ENCODE measurements at places on chromosomes 6 and 20.

DNA sequence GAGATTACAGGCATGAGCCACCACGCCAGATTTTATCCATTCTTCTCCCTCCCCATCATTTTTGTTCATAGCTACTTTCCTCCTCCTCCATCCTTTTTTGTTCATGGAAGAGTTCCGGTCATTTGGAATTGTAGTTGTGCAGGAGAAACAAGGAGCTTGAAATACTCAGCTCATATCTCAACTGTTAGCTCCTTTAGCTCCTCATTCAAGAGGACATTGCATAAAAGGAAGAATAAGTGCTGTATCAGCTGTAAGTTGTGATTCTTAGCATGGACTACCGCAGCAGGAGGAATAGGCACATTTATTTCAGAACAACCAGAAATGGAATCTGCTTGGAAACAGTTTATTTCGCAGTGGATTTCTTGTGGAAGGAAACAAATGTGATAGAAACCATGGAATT is 7.6 kb downstream of the STXBP5 start:
- no peak for DNase-seq

- DNase-seq = no peak
Measured at GRCh38 chr6:111589366-111589765, 16.3 kb downstream of the TRAF3IP2 start.

DNA sequence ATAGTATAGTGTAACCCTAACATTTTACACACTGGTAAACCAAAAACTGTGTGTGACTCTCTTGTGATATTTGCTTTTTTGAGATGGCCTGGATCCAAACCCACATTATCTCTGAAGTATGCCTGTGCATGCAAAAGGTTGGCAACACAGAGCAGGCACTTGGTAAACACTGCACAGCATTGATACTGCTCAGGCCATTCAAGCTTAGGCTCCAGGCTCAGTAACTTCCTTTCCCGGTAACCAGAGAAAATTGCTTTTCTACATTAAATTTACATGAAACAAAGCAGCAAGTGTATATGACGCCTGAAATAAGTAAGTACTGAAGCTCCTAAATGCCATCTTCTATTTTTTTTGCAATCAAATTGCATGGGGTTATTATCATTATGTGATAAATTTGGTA is 205.7 kb downstream of the EPM2A start:
- DNase-seq = no peak

GRCh38 chr20:47241345-47241781 is 115.1 kb downstream of the ZMYND8 start:
- DNase-seq = no peak

GRCh38 chr20:19813846-19814640 is 56.0 kb downstream of the RIN2 start:
- no peak for DNase-seq

DNA sequence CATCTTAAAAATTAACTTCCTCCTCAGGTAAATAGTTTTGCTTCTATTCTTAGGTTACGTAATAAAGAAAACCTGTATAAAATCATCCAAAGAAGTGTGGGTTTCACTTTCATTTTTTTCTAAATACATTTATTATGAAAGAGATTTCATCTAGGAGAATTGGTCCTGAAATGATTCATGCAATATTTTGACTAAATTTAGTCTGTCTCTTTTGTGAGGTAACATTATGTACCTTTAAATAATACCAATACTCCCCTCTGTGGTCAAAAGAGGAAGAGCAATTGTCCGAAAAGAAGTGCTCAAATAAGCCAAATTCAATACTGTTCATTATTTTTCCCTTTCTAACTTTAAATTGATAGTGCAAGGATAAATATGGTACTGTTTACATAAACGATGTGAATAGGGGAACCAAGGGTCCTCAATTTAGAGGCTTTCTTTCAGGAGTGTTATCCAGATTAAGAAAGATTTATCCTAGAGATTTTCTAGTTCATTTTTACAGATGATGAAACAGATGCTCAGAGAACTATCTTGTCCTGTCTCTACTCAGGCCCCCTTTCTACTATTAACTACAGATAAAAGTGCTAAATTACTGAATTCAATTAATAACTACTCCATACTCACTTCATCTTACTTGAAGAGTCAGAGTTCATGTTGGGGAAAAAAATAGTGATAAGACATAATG is 26.2 kb downstream of the CYP39A1 start:
- DNase-seq = no peak

DNA sequence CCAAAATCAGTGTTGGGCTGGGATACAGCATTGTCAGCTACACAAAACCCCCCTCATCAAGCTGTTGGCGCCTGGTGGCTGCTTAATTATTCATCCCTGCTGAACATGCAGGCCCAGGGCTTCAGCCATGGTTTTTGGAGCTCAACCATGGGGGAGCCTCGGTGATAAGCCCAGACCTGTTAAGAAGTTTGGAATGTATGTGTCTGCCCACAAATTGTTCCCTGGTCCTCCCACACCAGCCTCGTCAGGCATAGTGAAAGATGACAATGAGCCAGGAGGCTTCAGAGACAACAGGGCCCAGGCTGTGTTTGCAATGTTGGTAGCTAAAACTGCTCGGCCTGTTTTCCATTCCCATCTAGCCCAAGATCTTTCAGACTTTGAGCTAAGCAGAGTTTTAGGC is 34.8 kb upstream of the SIRPA start:
- DNase-seq = no peak

GRCh38 chr6:34021554-34022190 is 124.2 kb downstream of the GRM4 start:
- no peak for DNase-seq

GRCh38 chr20:35831029-35831428 is 59.2 kb downstream of the PHF20 start:
- no peak for DNase-seq

GRCh38 chr20:21391185-21391971 is 5.9 kb downstream of the NKX2-4 start:
- DNase-seq = no peak

DNA sequence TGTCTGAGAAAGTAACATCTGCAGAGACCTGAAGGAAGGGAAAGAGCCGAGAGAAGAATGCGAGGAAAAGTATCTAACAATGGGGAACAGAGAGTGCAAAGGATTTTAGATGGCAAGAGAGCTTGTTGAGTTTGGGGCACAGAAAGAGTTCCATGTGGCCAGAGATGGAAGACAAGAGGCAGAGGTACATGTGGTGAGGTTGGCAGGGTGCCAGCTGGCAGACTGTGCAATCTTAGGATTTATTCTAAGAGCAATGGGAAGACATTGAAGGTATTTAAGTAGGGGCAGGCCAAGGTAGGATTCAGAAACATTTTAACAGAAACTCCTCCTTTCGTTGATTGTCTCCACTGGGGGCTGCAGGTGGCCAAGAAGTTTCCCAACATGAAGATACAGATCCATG is 20.4 kb upstream of the LBP start:
- no peak for DNase-seq

- DNase-seq = no peak
Measured at GRCh38 chr20:50292591-50293283, 102.1 kb downstream of the CEBPB start.

DNA sequence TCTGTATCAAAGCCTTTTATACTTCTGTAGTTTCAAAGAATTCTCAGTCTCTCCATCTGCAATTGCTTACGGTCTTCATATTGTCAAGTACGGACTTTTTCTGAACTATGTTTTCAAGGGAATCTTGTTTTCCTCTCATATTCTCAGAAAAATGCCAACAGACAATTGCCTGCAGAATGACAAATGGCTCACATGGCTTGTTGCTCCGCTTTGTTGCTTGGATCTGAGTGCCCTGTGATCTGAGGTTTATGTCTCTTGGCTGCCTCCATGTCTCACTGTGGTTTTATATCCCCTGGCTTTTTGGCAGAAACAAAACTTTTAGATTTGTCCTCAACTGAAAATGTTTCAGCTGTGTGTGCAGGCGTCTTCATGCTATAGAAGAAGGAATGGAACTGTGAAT is 285.4 kb upstream of the CHD6 start:
- no peak for DNase-seq

- no peak for DNase-seq
Measured at GRCh38 chr20:48184229-48184628, 398.9 kb upstream of the SULF2 start.

GRCh38 chr6:33720998-33721397 is 9.5 kb upstream of the UQCC2 start:
- no peak for DNase-seq

DNA sequence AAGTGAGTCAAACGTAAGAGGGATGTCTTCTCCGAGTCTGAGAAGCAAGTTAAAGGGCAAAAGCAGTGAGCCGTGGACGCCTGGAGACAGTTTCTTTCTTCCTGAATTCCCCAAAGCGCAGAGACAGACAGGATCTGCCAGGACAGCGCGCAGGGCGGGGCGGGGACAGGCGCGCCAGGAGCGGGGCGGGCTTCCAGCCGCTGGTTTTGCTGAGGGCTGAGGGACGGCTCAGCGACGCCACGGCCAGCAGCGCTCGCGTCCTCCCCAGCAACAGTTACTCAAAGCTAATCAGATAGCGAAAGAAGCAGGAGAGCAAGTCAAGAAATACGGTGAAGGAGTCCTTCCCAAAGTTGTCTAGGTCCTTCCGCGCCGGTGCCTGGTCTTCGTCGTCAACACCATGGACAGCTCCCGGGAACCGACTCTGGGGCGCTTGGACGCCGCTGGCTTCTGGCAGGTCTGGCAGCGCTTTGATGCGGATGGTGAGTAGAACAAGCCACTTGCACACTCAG is at the start of gene SCGN:
SCGN (plus strand) TSS at position 209 of the 509 bp plus-strand sequence; CDS start at position 398, 189 bp downstream.
- DNase-seq = no peak

- DNase-seq = no peak
Measured at GRCh38 chr6:159989492-159990480, 20.9 kb downstream of the IGF2R start.

DNA sequence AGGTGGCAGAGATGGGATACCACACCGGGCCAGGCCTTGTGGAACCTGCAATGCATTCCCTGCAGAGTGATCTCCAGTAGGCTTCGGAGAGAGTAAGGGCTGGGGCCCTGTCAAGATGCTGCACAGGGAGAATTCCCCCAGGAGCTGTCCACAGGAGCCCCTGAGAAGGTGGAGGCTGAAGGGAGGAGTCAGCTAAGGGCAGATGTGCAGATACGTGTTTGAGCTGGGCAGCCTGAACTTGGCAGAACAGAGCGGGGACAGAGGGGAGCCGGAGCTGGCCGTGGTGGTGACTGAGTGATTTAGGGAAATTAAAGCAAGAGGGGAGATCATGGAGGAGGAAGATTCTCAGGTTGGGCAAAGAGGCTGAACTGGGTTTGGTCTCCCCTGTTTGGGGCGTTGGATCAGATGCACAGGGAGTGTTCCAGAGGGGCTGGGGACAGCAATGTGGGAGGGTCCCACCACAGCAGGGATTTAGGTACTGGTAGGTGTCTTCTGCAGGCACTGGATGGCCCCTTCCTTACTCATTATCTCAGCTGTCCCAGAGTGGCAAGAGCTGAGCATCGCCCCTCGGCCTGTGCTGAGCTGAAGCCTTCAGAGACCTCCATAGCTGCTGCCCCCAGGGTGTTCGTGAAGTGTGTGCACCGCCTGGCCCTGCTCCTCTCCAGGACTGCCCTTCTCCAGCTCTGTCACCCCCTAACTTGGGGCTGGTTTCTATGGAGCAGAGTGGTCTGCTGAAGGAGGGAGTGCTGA is 3.8 kb upstream of the NCR2 start:
- no peak for DNase-seq

- no peak for DNase-seq
Measured at GRCh38 chr6:15929685-15930084, 199.2 kb upstream of the MYLIP start.

GRCh38 chr6:107807196-107807811 is 16.8 kb downstream of the SCML4 start:
- DNase-seq = no peak

- no peak for DNase-seq
Measured at GRCh38 chr20:40720826-40721225, 31.8 kb upstream of the MAFB start.

- DNase-seq = no peak
Measured at GRCh38 chr6:7910298-7910653, 312 bp downstream of the TXNDC5 start.

DNA sequence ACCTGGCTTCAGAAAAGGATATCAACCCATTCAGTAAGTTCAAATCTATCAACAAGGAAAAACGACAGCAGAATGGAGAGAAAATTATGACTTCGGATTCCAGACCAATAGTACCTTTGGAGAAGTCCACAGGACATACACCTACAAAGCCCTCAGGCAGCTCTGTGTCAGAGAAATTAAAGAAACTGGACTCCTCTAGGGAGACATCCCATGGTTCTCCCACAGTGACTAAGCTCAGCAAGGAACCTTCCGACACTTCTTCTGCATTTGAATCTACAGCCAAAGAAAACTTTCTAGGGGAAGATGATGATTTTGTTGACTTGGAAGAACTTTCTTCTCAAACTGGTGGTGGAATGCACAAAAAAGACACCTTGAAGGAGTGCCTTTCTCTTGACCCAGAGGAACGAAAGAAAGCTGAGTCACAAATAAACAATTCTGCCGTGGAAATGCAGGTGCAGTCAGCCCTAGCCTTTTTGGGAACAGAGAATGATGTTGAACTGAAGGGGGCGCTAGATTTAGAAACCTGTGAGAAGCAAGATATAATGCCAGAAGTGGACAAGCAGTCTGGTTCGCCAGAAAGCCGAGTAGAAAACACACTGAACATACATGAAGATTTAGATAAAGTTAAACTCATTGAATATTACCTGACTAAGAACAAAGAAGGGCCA is 67.4 kb upstream of the HINT3 start:
- DNase-seq = no peak

- no peak for DNase-seq
Measured at GRCh38 chr6:108193131-108193530, 27.3 kb downstream of the NR2E1 start.

GRCh38 chr6:137117581-137117980 is 55.9 kb downstream of the IL22RA2 start:
- DNase-seq = no peak

- DNase-seq = no peak
Measured at GRCh38 chr6:1118287-1118647, 193.6 kb upstream of the FOXQ1 start.

- no peak for DNase-seq
Measured at GRCh38 chr6:6751619-6752023, 163.1 kb downstream of the LY86 start.

- no peak for DNase-seq
Measured at GRCh38 chr20:3612795-3613572, 50.2 kb downstream of the GFRA4 start.

GRCh38 chr6:31205638-31206037 is 35.2 kb upstream of the POU5F1 start:
- DNase-seq = no peak

DNA sequence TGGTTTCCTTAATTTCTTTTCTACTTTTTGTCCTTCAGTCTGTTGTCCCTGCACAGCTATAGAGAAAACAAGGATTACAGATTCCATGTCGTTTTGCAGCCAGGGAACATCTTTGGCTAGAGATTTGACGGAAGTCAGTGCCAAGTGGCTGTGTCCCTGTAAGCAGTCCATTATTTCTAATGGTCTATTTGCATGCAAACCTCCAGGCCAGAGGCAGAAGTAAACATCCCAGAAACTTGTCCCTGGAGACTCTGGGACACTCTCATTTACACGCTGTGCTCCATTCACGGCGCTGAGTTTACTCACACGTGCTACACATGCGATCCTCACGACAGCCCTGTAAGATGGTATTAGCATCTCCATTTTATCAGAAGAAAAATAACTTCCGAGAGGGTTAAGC is 355.5 kb downstream of the PRKN start:
- no peak for DNase-seq
